ENCODE measurements at places on chromosomes 5 and 9.

DNA sequence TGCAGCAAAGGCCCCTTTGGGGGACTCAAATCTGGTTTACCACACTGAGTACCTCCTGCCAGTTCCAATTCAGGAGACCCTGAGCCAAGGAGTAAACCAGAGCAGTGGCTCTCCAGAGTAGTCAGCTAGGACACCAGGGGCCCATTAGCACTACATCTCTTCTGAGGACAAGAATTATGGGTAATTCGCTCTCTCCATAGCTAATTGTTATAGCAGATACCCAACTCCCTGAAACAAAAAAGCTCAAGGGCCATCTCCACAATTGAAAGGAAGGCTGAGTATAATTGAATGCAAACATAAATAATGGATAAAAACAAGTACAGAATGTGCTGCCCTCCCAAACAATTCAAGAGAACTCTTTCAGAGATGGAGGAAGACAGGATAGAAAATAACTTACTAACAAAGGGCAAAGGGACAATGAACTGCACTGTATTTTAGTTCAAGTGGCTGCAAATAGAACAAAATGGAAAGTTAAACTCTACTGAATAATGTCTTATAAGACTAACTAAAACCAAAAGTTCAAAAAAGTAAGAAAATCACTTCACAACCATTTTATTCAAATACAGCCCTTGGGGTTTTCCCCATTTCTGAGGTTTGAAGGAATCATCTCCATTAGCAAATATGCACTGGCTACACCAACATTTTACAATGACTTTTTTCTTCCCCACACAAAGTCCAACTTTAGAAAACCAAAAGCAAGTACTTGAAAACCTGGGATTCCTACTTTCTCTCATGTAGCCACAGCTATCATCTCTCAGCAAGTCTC lies 118.8 kb downstream of the SIL1 start:
- no peak for DNase-seq

GRCh38 chr5:119951330-119951934 lies 322.1 kb downstream of the FAM170A start:
- no peak for DNase-seq

- DNase-seq = no peak
Observed at GRCh38 chr9:13047827-13048587, 231.5 kb downstream of the MPDZ start.

GRCh38 chr9:13149454-13149853 lies 130.0 kb downstream of the MPDZ start:
- DNase-seq = no peak

- DNase-seq = no peak
Observed at GRCh38 chr9:134699343-134699740, 57.7 kb downstream of the COL5A1 start.

- no peak for DNase-seq
Observed at GRCh38 chr9:93027750-93028149, 30.8 kb upstream of the SUSD3 start.

DNA sequence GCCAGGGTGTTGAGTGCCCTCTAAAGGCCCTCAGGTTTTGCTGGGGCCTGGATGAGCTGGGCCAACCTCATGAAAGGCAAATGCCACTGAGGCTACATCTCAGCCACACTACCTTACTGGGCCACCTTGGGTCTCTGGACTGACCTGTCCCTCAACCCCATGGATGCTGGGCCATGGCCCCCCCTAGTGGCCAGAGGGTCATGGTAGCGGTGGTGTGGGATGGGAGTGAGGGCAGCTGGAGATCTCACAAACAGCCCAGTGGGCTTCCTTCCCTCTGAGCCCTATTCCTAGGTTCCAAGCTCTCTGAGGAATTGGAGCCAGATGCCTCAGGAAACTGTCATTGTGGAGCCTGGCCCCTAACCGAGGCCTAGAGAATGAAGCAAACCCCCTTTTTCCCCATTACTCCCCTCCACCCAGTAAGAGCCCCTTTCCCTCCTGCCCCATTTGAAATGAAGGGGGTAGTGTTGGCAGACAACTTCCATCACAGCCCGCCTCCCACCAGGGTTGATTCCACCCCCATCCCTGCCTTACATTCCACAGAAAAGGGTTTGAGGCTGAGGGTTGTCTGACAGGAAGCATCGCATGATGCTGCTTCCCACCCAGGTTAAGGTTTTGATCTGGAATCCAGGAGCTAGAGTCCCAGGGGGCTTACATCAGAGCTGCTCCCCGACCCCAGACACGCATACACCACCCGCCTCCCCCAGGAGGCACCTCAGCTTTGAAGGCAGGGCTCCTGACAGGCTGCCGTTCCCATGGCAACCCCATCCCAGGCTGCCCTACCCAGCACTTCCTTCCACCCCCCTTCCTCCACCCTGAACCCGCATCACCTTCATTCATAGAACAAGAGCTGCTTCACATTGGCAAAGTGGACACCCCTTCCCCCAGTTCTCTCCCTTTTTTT lies 63.9 kb downstream of the PCDH1 start:
- DNase-seq = no peak

GRCh38 chr9:30411571-30411970 lies 1972.9 kb upstream of the ACO1 start:
- no peak for DNase-seq

DNA sequence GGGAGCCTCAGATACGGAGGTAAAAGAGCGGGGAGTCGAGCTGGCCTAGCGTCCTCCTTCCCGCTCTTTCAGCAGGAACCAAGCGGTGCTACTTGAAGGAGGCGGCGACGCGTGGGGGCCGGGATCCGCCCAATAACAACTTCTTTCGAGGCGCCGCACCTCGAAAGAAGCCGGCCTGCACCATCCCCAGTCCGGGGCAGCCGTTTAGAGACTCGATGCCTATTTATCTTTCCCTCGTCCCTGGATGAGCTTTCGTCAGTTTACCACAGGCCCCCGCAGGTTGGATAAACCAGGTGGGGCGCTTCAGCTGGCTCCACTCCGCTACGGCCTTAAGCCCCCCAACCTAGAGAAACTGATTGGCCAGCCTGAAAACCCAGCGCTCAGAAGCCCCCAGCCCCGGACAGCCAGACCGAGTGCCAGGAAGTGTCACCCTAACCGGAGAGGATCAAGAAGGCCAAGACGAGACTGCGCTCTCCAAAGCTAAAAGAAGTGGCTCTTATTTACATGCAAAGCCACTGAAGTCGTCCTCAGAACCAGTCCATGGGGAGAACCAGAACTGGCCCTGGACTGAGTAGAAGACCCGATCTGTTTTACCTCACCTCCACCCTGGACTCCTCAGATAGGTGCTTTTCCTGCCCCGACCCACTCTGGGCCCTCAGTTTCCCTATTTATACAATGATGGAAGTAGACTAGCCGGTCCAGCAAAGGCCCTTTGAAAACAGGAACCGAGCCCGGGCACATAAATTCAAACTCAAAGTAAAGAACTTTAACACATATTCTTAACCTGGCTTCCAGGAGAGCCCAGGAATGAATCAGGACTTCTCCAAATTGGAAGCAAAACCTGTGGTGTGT lies 1.4 kb downstream of the HAND1 start:
- DNase-seq = no peak

- DNase-seq = peak; percentile 48
Observed at GRCh38 chr9:4955836-4956235, 29.2 kb upstream of the JAK2 start.
